ENCODE measurements at places on chromosomes 16 and 17. TPM values are rescaled to one million over a fixed set of nuclear protein-coding genes. Genes with fewer than 3 reads are reported as not detected.

CAPNS2 gene
- total RNA-seq, result 1.2 TPM

GRCh38 chr16:86523166-86523740, 12.9 kb downstream of the FOXF1 start:
- DNase-seq, result no peak

DNA sequence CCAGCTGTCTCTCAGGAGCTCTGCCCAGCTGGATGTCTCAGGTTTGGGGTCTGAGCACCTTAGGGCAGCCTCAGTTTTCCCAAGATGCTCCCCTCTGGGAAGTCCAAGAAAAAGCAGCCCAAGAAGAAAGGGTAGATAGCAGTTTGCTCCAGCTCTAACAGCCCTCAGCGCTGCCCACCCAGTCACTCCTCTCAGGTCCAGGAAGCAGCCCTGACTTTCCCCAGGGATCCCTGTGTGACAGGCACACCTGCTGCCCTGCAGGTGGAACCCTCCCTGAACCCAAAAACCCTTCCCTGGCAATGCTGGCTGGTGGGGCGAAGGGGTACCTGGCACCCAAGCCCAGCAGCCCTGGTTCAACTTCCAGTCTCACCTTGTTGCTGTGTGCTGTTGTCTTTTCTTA, 48.1 kb downstream of the BEAN1 start:
- no peak for DNase-seq

DNA sequence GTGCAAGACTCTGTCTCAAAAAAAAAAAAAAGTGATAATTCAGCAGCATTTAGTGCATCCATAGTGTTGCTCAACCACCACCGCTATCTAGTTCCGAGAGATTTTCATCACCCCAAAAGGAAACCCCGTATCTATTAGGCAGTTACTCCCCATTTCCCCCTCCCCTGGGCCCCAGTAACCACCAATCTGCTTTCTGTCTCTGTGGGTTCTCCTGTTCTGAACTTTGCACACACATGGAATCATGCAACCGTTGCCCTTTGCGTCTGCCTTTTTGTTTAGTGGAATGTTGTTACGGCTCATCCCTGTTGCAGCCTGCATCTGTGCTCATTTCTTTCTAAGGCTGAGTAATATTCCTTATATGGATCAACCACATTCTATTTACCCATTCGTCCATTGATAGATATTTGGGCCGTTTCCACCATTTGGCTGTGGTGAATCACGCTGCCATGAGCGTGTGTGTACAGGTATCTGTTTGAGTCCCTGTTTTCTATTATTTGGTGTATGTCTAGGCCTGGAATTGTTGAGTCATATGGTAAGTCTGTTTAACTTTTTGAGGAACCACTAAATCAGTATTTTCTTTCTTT, 8.7 kb upstream of the SYNGR2 start:
- no peak for DNase-seq

PFN1 gene
- total RNA-seq, result 1,019 TPM

DNA sequence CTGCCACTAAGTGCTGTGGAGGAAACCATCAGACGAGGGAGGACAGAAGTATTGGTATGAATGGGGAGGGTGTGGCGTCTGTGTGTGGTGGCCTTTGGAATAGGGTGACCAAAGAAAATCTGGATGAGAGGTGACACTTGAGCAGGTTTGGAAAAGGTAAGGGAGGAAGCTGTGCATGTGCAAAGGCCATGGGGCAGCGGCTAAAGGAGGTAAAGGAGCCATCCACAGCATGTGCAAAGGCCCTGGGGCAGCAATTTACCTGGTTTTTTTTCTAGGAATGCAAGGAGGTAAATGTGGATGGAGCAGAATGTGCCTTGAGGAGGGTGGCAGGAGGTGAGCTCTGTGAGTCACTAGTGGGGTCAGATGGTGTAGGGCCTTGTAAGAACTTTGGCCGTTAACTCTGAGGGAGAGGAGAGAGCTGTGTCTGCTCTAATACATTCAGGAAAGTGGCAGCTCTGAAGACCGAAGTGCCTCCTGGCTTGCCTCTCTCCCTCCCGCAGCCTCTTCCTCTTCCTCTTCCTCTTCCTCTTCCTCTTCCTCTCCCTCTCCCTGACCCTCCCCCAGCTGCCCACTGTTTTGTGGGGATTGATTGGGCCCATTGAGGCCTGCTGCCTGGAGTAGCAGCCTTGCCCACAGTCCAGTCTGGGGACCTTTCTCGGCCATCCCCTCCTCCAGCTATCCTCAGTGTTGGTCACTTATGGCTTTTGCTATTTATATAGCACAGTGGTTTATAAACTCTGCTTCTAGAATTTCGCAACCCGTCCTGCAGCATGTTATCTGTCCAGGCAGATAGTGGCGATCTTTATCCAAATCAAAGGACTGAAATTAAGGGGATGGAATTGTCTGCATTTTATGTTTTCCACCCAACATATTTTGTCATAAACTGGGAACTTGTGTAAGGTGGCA, 38.7 kb downstream of the CMIP start:
- no peak for DNase-seq

KRTAP1-5 gene
- not detected for total RNA-seq

KRT39 gene
- total RNA-seq, result not detected

DNA sequence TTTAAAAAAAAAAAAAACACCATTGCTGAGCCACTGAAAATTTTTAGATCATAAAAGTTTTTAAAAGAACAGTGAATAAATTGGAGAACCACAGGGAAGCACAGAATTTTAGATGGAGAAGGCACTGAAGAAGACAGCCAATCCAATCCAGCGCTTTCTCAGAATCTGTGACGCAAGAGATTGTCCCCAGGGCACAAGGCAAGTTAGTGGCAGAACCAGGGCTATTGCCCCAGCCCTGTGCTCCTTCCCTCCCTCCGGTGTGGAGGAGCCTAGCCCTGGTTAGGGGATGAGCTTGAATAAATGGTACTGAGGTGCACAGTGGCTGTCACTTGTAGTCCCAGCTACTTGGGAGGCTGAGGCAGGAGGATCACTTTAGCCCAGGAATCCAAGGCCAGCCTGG, 108.3 kb downstream of the ZNF423 start:
- DNase-seq, result no peak

GPRC5C gene
- 14.1 TPM for total RNA-seq

- no peak for DNase-seq
Measured at GRCh38 chr17:4502466-4503154, 3.9 kb downstream of the SPNS2 start.

SLC38A8 gene
- not detected for total RNA-seq

DNA sequence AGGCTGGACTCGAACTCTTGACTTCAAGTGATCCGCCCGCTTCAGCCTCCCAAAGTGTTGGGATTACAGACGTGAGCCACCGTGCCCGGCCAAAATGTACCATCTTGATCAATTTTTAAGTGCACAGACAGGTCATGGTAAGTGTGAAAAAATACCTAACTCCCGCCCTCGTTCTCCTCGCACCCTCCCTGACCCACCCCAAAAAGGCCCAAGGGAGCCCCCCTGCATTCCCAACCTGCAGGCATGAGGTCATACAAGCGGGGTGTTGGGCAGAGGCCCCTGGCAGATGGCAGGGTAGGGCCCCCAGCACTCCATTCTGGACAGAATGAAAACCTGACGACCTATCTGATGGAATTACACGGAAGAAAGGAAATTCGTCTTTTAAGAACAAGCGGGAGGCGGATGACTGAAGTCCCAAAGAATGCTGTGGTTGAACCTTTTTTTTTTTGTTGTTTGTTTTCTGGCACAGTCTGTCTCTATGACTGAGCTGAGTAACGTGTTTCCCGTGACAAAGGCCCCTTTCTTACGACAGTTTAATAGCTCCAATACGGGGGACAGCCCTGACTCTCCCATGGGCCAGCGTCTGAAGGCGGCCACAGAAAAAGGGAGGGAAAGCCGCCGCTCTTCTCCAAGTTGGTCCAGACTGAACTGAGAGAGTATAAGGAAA, 376.4 kb downstream of the SLC39A11 start:
- DNase-seq, result no peak

- no peak for DNase-seq
Measured at GRCh38 chr17:41777574-41778188, 8.8 kb downstream of the JUP start.

GRCh38 chr16:27965801-27966200, 97.7 kb downstream of the GSG1L start:
- DNase-seq, result no peak

ACE gene
- 2.5 TPM for total RNA-seq

YPEL2 gene
- total RNA-seq, result 28.6 TPM

C17orf50 gene
- not detected for total RNA-seq

DNA sequence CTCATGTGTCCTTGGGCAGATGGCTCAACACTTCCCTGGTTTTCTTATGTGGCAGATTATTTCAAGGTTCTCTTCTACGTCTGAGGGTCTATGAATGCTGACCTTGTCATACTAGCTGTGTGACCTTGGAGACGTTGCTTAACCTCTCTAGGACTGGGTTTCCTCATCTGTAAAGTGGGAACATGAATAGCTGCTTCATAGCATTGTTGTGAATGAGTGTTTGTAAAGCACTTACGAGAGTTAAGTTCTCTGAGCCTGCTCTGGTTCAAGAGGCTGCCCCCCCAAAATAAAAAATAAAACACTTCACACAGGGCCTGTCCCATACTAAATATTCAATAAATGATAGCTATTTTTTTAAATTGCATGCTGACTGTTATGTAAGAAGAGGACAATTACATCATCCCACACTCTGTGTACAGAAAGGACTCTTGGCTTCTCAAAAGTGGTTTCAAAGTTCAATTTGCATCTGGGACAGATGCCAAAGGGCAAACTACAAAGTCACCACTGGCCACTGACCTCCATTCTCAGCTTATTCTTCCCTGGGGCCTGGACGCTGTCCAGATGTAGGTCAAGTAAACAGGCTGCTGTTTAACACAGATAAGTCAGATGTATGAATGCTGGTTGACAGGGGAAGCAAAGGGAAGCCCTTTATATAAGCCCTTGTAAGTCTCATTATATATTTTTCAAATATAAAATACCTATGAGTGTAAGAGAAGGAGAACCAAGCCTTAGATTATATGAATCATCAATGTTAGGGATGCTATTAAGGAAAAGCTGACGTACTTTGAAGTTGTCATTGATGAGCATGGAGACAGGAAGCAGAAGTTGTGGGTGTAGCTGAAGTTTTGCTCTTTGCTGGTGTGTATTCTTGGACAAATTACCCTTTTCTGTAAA, 15.4 kb upstream of the NDEL1 start:
- no peak for DNase-seq

CACNG5 gene
- total RNA-seq, result not detected

DNA sequence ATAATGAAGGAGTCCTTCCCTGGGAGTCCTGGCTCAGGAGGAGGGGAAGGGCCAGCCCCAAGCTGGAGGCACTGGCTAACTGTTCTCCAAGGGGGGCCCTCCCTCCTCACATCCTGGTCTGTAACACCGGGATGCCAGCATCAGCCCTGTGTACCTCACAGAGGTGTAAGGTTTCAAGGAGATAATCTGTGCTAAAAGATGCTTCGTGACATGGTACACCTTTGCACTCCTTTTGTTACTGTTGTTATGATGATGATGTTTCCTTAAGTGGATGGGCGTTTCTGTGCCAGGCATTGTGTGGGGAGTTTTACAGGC, 236.7 kb upstream of the TNRC6C start:
- no peak for DNase-seq

Measured in esophagus muscularis mucosa (tissue), 4 donors.